ENCODE measurements at places on chromosomes 5 and 9.

DNA sequence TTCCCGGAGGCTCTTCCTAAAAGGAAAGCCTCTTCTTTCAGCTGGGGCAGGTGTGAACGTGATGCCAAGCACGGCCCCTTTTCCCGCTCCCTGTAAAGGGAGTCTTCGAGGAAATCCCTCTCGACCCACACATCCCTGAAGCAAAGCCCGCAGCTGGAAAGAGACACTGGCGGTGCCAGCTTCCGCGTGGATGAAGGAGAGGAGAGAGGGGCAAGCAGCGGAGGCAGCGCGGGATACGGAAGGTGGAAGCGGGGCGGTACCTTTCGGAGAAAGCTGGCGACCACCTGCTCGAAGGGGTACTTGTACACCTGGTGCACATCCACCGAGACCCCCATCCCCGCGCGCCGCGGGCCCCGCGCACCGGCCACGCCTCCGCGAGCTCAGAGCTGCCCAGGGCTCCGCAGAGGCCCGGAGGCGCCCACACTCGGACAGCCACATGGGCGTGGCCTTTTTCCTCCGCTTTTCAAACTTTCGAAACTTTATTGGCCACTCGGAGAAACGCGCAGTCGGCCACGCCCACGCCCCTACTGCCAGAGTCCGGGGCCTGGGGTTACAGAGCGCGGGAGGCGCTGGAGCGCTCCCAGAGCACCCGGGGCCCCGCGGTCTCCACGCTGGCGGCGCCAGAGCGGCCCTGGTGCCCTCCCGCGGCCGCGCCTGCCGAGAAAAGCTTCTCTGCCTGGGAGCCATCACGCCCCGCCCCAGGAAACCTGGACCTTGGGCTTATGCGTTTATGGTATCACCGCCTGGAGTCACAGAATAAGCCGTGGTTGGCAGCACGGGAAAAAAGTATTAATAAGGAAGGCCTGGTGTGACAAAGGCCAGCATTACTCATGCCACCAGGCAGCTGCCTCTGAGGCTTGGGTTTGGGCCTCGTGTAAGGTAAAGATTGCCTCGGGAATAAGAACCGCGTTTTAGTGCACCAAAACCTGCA lies at the start of gene PRELID2:
TSS of gene PRELID2 (minus strand) at position 426 of the 931 bp plus-strand sequence. CDS start at position 335, 91 bp downstream.
- peak; percentile 14 for DNase-seq

DNA sequence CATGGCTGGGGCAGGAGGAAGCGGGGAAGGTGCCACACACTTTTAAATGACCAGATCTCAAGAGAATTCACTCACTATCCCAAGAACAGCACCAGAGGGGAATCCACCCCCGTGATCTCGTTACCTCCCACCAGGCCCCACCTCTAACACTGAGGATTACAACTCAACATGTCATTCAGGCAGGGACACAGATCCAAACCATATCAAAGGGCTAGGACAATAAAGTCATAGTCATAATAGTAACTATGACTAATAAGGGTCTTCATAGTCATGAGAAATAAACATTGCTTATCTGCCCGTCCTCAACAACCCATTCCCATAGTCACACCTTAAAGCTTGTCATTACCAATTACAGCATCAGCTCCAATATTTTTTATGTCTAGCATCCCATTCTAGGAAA lies 65.3 kb upstream of the SMC2 start:
- no peak for DNase-seq

DNA sequence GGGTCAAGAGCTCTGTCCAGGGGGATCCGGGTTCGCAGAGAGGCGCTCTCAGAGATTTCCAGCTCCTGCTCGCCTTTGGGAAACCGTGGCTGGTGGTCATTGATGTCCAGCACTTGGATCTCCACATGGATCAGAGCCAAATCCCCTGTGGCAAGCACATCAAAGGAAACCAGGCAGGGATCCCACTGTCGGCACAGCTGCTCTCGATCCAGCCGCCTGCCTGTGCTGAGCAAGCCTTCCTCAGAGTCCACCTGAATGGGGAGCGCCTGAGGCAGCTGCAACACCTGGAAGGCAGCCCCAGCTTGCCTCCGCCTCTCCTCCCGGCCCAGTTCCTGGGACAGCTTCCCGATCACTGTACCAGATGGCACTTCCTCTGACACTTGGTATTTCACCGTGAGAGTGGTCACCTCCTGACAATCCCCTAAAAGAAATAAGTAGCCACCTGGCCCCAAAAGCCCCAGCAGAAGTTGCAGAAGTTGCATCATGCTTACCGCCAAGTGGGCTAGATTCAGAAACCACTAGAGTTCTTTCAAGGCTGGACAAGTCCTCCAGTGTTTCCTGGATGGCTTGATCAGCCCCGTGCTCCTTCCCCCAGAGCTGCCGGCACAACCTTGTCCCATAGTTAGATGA lies 520 bp downstream of the PCDH12 start:
- DNase-seq, result no peak

- DNase-seq, result no peak
These were observed 300.8 kb downstream of the DNAH5 start for GRCh38 chr5:13643734-13644133.

- DNase-seq, result no peak
These were observed 42.5 kb downstream of the TMEM174 start for GRCh38 chr5:73215531-73215890.

DNA sequence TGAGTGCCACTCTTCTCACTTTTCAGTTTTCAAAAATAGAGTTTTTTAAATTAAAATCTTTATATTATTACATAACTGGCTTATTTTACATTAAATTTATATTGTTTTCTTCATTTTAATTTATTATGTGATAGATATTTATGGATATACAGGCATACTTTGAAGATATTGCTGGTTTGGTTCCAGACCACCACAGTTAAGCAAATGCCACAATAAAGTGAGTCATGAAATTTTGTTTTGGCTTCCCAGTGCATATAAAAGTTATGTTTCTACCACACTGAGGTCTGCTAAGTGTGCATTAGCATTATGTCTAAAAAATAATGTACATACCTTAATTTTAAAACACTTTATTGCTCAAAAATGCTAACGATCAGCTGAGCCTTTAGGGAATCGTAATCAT lies 47.4 kb downstream of the NDUFS4 start:
- no peak for DNase-seq

- DNase-seq, result no peak
These were observed 48.0 kb downstream of the IPO11 start for GRCh38 chr5:62460578-62460983.

DNA sequence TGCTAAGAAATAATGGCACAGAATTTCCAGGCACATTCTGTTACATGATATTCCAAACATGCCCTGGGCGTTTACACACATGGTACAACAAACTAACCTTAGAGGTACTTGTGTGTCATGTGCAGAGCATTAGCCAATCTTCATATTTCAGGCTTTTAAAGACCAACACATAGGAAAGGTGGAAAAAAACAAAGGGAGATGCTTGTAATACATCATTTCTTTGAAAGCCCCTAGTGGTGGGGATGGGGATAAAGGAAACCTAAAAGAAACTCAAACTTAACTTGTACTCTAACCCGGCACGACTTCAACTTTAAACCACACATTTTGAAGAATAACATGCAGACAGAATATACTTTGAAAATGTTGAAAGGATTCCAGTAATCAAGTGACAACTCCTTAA lies 133.6 kb downstream of the PTPRD start:
- no peak for DNase-seq
